Sigmoid colon (tissue), 7 donors: ENCODE measurements at places on chromosomes 3 and 15. TPM values are rescaled to one million over a fixed set of nuclear protein-coding genes. Genes with fewer than 3 reads are reported as not detected.

Gene GCNT3
- polyA plus RNA-seq, result 73.3 TPM

Gene IQCF2
- polyA plus RNA-seq, result not detected

Gene PLSCR5
- not detected for polyA plus RNA-seq

Gene IFT57
- 55.0 TPM for polyA plus RNA-seq

Gene ARNT2
- 1.2 TPM for polyA plus RNA-seq
